ENCODE measurements at places on chromosomes 6 and 20.

- no peak for DNase-seq
Observed at GRCh38 chr20:37316116-37316774, 26.8 kb downstream of the MANBAL start.

DNA sequence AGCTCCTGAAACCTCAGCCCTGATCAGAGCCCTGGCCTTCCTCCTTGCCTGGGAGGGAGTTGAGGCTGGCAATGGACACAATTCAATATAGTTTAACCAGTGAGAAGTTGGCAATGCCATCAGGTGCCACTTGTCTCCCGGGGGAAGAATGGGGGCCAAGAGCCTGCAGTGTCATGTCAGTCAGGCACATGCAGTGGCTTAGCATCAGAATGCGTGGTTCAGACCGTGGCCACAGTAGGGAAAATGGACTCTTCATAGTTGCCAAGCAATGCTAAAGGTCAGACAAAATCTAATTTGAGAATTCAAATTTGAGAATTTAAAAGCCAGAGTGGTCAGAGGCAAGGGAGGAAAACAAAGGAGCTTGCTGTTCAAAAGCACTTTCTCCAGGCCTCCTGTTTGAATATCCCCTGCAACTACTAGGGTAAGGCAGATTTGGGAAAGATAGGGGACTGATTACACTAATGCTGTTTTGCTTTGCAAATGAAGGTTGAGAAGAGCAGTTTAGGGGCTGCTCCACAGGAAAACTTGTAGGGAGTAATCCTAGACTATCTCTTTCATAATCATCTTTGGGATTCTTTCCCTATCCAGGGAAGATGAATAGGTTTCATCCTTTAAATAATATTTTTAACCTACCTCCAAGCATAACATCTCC lies 33.1 kb upstream of the CLIC5 start:
- DNase-seq: no peak

DNA sequence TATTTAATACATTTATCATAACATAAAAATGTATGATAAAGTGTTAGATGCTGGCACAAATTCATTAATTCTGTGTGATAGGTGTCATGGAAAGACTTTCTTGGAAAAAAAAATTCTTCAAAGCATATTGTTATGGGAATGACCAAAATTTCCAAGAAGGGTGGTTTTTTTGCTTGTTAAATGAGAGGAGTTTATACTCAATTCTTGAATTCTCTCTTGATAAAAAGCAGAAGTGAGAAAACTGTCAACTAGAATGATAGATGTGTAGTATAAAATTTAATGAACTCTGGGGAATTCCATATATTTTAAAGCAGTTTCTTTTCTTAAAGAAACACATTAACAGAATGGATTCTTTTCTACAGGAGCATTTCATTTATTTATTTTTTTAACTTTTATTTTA lies 62.0 kb upstream of the SNAP91 start:
- DNase-seq: no peak

GRCh38 chr20:33309631-33310030 lies 26.6 kb downstream of the BPIFB1 start:
- no peak for DNase-seq

DNA sequence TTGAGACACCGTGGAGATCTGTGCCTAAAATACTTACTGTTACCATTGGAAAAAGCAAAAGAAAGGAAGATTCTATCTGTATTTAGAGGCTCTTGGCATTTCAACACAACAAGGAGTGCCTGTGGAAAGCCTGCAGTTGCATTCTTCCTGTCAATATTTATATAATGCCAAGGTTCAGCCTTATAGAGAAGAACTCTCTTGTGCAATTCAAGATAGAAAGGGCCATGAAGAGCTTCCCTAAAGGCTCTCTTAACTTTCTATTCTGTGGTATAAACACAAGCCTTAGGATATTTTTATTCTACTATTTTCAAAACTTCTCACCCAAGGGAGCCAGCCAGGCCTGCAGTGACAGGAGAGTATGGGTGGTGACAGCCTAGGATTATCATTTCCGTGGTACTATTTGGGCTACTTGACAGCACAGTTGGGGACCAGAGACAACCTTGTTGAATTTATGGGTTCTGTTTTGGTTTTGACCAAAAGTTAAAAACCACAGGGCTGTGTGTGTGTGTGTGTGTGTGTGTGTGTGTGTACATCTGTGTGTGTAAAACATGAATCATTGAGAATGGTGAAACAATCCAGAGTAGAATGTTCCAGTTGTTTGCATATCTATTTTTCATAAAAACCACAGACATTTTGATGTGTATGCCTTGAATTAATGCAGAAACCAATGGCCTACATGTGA lies 700.9 kb upstream of the SLC35B3 start:
- DNase-seq: no peak

DNA sequence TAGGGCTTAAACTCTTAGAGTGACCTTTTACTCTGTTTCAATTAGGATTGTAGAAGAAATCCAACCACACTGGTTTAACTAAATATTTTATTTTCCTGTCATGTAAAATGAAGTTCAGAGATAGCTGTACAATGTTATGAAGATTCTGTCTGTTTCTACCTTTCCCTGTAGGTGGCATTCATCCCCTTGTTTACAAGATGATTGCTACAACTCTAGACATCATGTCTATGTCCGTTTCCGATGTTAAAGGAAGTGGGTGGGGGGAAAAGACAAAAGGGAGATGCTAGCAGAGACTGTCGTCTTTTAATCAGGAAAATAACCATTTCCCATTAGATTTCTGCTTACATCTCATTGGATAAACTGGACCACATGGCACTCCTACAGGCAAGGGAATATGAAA lies 30.9 kb upstream of the RIMS1 start:
- DNase-seq: no peak

DNA sequence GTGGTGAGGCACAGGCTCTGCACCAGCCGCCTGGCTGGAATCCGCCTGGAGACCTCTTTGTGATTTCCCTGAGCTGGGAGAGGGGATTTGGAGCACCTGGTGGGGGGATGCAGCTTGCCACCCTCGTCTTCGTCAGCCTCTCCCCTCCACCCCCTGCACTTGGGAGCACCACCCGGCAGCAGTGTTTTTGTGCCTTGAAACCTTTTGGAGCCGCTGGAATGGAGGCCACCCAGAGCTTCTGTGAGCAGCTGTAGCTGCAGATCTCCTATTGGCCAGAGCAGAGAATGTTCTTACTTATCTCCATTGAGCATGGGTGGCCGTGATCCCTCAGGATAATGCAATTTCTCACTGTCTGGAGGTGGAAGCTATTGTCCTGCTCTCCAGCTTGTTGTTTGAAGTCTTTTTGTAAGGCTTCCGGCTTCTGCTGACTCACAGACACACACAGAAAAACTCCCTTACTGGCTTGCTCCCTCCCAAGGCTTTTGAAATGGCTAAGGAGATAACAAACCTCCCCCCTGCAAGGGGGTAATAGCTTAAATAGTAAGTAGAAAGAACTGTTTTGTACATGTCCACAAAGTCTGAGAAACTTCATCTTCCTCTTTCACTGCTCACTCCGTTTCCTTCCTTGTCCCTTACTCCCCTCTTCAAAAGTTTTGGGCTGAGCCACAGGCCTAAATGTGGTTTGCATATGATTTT lies 271.2 kb downstream of the PRL start:
- no peak for DNase-seq

DNA sequence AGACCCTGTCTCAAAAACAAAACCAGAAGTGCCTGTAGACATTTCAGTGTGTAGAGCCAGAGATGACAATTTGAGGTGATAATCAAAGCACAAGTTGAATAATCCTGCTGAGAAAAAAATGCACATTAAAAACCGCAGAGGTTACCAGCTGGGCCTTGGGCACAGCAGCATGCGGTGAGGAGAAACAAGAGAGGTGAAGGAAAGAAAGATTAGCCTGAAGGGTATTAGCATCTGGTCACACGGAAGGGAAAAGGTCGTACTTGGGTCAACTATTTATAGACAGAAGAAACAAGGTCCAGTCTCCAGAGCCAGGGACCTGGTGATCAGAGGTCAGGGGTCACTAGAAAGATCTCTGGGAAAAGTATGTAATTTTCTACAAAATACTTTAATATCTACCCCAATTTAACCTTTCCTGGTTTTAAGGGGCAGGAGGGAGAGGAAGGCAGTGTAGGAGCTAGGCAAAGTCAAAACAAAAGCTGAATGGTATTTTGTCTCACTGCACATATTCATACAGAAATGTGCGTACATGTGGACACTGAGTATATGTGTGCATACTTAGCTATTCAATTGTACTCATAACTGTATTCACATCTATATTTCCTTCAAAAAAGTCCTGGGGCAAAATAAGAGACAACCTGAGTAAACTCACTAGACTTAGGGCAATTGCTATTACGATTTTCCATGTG lies 10.1 kb downstream of the MAP7 start:
- DNase-seq: no peak

GRCh38 chr20:56411759-56412472 lies at the start of gene CASS4:
TSS of gene CASS4 (plus strand) at chr20:56412260. CDS start at chr20:56412459, 199 bp downstream.
- DNase-seq: no peak

- DNase-seq: no peak
Observed at GRCh38 chr20:46085179-46085851, 4.4 kb downstream of the NCOA5 start.

DNA sequence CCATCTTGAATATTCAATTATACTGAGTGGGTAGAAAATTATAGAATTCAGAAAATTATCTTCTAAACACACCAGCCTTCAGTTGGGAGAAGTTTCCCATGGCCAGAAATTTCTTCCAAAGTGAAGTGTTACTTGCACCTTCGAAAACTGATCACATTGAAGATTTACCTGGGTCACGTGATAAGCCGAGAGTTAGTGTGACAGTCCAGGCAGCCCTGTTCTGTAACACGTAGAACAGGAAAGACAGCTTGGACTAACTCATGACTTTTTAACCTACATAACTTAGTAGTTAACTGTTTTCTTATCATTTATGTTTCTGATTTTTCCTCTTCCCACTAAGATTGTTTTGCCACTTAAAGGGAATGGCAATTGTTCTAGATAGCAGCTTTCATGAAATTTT lies 118.3 kb upstream of the MTHFD1L start:
- DNase-seq: no peak

GRCh38 chr20:17449031-17449430 lies 82.1 kb downstream of the BFSP1 start:
- no peak for DNase-seq

DNA sequence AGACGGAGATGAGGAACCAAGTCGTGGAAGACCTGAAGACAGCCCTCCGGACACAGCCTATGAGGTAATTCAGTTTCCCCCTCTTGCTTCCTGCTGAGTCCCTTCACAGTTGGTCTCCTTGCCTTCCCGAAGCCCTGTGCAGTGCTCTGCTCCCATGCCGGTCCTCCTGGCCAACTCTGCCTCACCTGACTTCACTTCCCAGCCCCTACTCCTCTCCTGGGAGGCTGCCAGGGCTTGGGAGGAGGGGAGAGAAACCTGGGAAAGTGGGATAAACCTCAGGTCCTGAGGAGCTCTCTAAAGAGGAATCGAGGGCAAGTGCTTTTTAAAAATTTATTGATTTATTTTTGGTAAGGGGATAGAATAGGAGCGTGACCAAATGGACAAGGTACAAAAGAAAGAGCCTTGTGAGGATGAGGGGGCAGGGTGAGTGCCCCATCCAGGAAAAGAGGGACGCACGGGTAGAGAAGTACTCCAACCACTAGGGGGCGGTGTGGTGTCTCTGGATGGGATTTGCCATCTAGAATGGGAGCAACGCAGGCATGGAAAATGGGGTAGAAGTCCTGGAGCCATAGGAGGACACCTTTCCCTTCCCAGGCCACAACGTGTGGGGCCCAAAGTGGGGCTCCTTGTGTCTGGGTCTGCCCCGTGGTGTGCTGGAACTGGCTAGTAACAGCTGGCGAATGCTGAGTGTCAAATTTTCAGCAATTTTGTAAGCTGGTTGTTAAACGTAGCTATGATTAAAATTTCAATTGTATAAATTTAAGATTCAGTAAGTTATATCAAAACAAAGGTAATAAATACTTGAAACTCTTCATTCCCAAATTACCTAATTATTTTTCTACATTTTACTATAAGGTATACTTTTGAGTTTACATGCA lies 69.0 kb downstream of the MOCS1 start:
- no peak for DNase-seq

DNA sequence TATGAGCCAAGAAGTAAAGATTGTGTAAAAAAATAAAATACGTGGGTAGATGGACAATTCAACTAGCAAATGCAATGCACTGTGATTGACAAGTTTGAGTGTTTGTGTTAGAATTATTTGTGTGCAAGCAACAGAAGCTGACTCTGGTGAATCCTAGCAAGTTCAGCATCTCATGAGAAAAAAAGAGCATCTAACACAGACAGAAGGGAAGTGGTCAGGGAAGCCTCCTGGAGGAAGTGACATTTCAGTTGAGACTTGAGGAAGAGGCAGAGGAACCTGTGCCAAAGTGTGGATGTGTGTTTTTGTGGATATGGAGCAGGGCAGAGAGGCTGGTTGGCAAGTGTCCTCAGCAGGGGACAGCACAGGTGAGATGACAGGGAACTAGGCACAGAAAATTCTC lies 248.7 kb downstream of the ZNF217 start:
- DNase-seq: no peak

- DNase-seq: no peak
Observed at GRCh38 chr6:169677096-169677495, 24.7 kb downstream of the WDR27 start.

- DNase-seq: no peak
Observed at GRCh38 chr6:26604797-26605196, 8.0 kb downstream of the ABT1 start.

DNA sequence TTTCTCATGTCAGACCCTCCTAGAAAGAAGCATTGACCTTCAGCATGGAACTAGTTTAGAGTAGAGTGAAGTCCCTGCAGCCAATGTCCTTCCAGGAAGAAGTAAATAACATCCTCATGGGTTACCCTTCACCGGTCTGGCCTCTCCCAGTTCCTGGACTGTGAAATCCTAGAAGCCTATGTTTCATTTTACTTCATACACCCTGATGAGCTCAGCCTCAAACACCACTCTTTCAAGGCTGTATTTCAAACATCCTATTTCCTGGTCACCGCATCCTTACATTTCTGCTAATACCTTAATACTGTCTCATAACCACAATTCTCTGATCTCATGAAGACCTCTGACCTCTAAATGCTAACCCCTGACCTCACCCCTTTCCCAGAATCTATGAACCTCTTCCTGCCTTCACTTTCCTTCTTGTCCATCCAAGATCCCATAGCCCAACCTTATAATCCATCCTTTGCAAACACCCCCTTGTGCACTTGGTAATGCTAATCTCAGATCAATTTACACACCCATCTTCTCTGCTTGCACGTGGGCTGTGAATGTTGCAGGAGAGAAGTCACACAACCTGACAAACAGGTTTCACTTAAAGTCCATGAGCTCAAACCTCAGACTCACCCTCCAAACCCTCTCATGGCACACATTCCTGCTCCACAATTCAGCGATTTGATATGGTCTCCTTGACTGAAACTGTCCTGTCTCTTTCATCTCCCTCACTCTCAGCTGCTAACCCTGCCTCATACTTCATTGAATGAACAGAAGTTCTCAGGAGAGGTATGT lies 30.2 kb downstream of the SLC2A10 start:
- DNase-seq: no peak

DNA sequence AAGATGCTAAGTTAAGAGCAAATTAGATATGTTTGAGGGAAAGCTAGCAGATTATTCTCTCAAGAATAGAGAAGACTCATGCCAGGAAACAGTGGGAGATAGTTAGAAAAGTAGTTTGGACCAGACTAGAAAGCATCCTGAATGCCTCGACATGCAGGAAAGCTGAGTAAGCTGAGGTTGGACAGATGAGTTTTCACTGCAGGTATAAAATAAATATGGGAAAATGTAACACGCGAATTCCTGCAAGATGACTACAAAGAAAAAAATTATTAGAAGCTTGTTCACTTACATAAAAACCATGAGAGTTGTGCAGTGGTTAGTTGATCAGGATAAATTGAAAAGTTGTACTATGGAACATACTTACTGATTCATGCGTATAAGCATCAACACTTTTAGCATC lies 484.2 kb upstream of the MANEA start:
- no peak for DNase-seq

- DNase-seq: no peak
Observed at GRCh38 chr20:3916364-3916763, 27.2 kb downstream of the PANK2 start.
